ENCODE measurements at places on chromosomes 6 and 20.

- DNase-seq: no peak
Observed at GRCh38 chr6:145813285-145814034, 1.1 kb downstream of the FBXO30 start.

- no peak for DNase-seq
Observed at GRCh38 chr6:46333481-46333880, 157.8 kb downstream of the RCAN2 start.

DNA sequence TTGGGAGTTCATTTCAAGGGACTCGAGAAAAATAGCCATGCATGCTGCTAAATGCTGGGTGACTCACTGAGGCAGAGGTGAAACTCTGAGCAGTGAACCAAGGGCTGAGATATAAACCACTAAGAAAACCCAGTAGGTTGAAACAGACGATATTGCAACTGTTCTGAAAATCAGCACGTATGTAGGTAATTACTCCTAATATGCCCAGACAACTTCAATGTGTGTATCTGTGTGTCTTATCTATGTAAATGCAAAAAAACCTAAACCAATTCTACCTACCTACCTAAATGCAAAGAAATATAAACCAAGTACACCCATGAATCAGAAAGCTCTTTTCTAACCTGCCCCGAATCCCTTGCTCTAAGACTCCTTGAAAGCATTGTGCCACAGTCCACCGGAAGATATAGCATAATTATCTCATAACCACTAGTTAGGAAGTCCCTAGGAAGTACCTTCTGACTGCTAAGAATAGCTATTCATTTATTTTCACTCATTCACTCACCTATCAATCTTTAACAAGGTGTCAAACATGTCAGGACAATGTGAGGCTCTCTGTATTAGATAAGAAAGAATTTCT, 458.7 kb upstream of the RUNX2 start:
- DNase-seq: no peak

DNA sequence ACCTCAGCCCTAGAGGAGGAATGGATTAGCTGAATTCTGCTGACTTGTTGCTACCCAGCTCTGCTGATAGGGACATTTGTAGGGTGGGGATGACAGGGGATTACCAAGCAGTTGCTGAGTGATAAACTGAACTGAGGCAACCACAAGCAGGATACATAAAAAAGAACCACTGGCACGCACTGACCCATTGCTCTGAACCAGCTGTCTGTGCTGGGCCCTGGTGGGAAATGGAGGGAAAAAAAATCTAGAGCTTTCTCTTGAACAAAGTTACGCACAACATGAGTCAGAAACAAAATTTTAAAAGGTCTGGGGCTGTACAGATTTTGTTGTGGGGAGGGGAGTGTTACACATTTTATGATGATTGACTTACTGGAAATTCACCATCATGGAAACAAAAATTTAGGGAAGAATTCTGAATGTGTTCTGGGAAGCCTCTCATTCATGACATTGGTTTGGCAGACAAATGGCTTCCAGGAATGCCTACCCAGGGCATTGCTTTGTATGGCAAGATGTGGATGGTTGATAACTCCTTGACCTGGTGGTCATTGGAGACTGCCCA, 37.7 kb downstream of the FOXO3 start:
- no peak for DNase-seq

DNA sequence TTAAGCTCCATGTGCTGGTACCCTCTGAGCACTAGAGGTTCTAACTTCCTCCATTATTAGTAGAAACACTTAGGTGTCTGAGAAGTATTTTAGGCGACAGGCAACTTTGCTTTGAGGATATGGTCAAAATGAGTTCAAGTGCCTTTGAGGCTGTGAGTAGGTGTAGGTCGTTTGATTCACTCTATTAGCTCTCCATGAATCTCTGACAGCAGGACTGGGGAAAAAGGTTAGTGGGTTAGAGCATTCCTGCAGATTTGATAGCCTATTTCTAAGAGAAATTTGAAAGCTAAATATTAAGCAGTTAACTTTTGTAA, 45.9 kb downstream of the IGF2R start:
- no peak for DNase-seq

- DNase-seq: no peak
Observed at GRCh38 chr20:44651434-44651683, 140 bp downstream of the ADA start.

DNA sequence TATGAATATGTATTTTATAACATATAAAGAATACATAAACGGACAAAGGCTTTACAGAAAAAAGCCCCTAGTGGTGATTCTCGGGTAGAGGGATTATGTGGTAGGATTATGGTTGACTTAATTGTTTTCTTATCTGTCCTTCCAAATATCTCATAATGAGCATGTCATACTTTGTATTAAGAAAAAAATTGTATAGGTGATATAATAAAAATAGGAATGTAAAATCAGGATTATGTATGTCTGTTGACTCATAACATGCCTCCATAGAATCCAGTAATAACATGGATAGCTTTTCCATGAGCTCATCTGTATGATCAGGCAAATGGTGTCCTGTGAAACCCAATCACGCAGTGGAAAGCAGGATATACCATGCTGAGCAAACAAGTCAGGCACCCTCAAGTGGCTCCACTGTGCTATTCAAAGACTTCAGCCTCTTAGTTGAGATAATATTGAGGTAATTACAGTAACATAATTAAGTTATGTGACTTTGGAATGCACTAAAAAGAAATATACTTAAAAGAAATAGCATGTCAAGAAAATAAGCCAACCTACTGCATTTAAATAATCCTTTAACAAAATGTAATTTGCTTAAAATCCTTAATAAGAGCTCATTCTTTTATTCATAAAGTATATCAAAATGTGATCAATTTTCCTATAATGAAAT, 39.6 kb upstream of the PRELID3B start:
- no peak for DNase-seq

DNA sequence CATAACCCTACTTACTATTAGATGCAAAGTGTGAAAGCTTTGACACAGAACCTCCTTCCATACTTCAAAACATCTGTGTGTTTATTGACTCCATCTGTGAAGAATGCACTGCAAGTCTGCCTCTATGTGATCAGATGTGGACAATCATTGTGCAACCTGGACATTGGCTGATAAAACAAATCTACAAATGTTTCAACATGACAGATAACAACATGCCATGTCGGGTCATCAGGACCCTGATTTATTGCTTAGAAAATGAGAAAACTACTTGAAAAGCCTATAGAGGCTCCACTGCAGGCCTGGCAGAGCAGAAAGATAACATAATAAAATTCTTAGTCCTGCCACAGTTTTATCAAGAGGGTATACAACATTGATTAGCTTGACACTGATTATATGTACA, 1286.4 kb downstream of the GRIK2 start:
- DNase-seq: no peak

DNA sequence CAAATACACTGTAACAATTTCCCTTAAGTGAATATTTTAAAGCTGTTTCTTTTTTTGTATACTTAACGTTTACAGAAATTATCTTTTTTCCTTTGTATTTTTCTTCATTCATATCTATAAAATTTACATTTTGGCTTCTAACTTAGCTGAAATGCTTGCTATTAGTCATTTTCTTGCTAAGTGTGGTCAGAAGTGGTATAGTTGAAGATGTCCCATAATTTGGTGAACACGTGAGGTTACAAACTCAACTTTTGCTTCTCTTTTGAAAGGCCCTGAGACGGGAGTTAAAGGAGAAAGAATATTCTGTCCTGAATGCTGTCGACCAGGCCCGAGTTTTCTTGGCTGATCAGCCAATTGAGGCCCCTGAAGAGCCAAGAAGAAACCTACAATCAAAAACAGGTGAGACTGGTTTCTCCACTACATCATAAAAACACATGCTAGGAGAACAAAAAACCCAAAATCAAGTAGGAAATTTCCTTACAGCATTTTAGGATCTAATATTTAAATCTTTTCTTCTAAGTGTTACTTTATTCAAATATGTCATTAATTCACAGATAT, 445.0 kb downstream of the UTRN start:
- DNase-seq: no peak

DNA sequence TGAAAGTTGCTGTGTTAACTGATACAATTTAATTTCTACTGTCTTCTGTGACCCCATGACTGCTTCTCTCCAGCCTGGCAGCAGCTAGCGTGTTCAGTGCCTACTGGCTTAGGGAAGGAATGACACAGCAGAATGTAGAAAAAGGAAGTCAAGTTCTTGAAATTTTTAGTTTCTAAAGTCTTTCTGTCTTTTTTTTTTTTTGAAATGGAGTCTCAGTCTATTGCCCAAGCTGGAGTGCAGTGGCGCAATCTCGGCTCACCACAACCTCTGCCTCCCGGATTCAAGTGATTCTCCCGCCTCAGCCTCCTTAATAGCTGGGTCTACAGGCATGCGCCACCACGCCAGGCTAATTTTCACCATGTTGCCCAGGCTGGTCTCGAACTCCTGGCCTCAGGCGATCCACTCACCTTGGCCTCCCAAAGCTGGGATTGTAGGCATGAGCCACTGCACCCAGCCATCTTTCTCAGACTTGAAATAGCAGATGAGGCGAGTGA, 39.3 kb downstream of the PCNA start:
- DNase-seq: no peak

- no peak for DNase-seq
Observed at GRCh38 chr20:63333241-63333836, 27.8 kb downstream of the CHRNA4 start.

GRCh38 chr6:16216501-16217155, 21.8 kb upstream of the GMPR start:
- DNase-seq: no peak

DNA sequence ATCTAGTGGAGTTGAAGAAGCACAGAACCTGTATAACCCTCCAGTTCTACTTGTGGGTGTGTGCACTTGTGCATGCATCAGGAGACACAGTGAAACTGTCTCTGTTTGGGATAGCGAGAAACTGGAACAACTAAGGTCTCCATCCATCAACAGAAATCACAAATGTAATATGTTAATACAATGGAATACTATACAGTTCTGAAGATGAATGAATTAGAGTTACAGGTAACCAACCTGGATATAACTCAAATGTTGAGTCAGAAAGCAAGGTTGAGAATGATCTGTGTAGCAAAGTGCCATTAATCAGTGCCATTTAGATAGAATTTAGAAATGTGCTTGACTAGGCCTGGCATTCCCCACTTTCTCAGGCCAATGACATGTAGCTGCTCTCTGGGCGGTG, 4.6 kb upstream of the NSFL1C start:
- DNase-seq: no peak

- DNase-seq: no peak
Observed at GRCh38 chr6:53461041-53461656, 83.8 kb downstream of the GCLC start.

DNA sequence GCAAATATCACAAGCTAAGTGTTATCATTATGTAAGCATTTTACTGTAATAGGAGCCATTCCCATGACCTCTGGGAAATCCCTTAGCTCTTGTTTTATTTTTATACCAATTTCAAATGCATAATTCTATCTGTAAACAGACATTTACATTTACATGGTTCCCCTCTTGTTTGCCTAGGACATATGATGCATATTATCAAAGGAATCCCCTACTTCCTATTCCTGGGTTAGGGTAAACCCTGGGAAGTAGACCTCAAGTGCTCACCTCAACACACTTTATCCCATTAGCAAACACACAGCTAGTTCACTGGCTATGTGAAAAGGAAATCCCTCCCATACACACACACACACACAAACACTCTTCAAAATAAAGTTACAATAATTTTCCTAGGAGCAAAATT, 27.1 kb downstream of the PDE10A start:
- no peak for DNase-seq

DNA sequence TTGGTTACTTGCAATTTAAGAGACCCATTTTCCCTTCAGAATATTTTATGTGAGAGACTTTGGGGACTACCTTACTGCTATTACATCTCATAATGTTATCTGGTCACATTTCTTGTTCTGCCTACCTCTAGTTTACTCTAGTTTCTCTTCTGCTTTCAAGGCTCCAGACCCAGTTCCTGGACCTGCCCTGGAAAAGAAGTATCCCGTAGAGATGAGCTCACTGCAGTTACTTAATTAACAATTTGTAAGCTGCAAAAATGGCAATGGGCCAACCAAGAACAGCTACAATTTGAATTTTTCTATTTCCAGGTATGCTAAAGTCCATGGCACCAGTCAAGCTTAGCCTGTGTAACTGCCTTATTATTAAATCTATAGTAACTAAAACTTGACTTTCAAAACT, 25.0 kb downstream of the TAB2 start:
- no peak for DNase-seq

GRCh38 chr6:118509009-118509617, 39.0 kb upstream of the PLN start:
- no peak for DNase-seq

DNA sequence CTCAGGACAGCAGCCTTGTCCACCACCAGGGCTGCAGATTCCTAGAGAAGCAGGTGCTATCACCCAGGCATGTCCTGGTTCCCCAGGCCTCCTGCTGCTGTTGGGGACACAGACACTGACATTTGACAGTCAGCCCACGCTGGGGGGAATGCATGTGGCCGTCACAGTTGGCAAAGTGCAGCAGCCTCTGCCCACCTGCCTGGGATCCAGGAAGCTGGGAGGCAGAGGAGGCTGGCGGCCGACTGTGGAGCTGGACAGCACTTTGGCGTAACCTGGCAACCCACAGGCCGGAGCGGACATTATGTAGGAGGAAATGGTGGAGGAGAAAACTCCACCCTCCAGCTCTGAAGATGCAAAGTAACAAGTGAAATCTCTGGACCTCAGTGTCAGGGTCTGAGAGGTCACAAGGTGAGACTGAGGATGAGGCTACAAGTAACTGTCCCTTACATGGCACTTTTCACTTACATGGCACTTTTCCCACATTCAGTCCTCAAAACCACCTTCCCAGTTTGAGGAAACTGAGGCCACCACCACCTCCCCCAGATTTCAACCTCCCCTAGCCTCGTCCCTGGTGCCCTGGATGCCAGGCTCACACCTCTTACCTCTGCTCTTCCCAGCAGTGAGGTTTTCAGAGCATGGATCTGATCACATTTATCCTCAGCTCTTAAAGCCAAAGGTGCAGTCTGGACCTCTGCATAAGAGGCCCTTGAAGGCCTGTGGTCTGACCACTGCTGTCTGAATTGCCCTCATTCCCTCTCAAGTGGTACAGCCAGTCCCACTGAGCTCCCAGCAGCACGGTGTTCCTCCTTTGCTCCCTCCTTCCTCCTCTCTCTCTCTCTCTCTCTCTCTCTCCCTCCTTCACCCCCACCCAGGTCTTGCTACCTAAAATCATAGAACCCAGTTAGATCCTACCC, 8.7 kb downstream of the MAP1LC3A start:
- DNase-seq: no peak

Measured in iPS DF 19.7 (cell line).